ENCODE measurements at places on chromosomes 3 and 15.

GRCh38 chr3:53792866-53793265, 53.4 kb downstream of the CHDH start:
- no peak overlapping the region for H3K27ac ChIP-seq
- no peaks in the 10 kb centered on the region for H3K36me3 ChIP-seq
- peaks cover 21% of the 10 kb centered on the region for H3K27me3 ChIP-seq
- peaks cover 17% of the 10 kb centered on the region for H3K4me1 ChIP-seq

- no peaks in the 10 kb centered on the region for H3K27me3 ChIP-seq
- no peak overlapping the region for H3K27ac ChIP-seq
- no peaks in the 10 kb centered on the region for H3K4me1 ChIP-seq
- no peak overlapping the region for H3K4me3 ChIP-seq
These were observed 27.6 kb upstream of the TM2D3 start for GRCh38 chr15:101679806-101680205.

- no peak overlapping the region for H3K27ac ChIP-seq
- peak overlapping the region; percentile 93 for H3K4me3 ChIP-seq
- DNase-seq: no peak
- H3K4me1 ChIP-seq: peaks cover 9% of the 10 kb centered on the region
- H3K36me3 ChIP-seq: no peaks in the 10 kb centered on the region
These were observed 8.9 kb downstream of the DNAAF4 start for GRCh38 chr15:55499151-55499550.

- H3K36me3 ChIP-seq: peaks cover 5% of the 10 kb centered on the region
- H3K27ac ChIP-seq: peak overlapping the region; percentile 82
- peaks cover 48% of the 10 kb centered on the region for H3K4me1 ChIP-seq
- no peak for DNase-seq
- H3K4me3 ChIP-seq: no peak overlapping the region
These were observed 16.2 kb upstream of the NANOGP8 start for GRCh38 chr15:35101335-35101734.

GRCh38 chr3:8541486-8541885, 39.9 kb downstream of the LMCD1 start:
- no peak for DNase-seq
- no peaks in the 10 kb centered on the region for H3K27me3 ChIP-seq
- H3K4me1 ChIP-seq: peaks cover 11% of the 10 kb centered on the region
- no peak overlapping the region for H3K4me3 ChIP-seq
